Vagina (tissue), 2 donors: ENCODE measurements at places on chromosomes 1 and 21. TPM values are rescaled to one million over a fixed set of nuclear protein-coding genes. Genes with fewer than 3 reads are reported as not detected.

DNA sequence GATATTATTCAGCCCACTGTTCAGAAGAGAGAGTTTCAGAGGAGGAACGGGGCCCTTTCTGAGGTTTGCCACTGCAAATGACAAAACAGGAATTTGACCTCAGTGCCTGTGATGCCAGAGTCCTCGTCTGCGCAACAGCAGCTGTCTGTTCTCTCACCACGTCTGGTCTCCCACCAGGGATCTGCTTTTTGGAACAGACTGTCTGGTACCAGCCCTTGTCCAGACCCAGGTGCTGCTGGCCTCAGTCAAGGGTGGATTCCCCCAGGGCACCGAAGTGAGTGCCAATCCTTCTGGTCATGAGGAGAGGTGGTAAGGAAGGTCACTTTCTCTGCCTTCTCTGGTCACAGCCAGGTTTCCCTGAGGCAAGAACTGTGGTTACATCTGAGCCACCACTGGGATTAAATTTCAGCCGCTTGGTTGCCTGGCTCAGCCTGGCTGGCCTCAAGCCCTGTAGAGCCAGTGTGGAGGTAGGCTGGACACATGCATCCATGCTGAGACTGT, 2.3 kb upstream of the BCAN start:
- no peak for DNase-seq

GRCh38 chr1:240962086-240962485, 350.1 kb upstream of the GREM2 start:
- no peak for DNase-seq

DNA sequence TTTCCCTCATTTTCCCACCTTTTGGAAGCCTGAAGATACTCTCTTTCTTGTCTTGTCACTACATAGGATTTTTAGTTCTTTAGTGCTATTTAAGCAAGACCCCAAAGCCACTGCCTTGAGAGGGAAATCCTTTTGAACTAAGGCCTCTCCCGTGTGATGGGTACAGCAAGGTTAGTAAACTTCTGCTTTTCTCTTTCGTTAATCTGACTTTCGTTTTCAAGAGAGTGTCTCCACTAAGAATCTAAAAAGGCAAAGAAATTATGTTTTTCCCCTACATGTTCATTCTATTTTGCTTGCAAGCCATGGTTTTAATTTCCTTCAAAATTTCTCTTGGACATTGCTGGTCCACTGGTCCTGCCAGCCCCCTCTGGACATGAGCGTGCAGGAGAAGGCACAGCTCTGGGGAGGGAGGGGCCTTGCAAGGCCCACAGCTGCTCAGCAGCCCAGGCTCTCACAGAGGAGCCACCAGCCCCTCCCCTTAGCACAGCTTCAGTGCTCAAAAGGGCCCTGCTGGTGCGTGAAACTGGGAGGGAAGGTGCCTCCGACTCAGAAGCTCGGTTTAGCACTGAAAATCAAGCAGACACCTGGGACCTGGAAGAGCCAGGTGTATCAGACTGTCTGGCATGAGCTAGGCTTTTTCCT, 210.9 kb upstream of the GALNT2 start:
- no peak for DNase-seq

- no peak for DNase-seq
These were observed 26.9 kb upstream of the TCEA3 start for GRCh38 chr1:23451441-23451840.

GRCh38 chr1:7401814-7402547, 369.1 kb upstream of the VAMP3 start:
- peak; percentile 64 for DNase-seq

DNA sequence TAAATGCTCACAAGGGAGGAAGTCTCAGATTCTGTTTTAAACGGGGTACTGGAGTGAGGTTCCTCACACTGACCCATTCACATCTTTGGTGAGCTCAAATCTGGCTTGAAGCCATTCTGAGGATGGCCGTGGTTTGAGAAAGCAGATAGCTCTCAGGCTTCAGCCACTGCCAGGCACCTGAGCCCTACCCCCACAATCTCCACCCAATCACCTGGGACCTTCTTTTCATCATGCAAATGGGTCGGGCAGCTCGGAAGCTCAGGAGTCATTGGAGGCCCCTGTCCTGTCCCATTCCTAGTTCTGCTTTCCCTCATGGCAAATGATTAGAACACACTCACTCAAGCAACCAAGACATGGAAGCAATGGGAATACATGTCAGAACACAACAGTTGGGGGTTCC, 141.4 kb upstream of the ETS2 start:
- DNase-seq, result no peak

DNA sequence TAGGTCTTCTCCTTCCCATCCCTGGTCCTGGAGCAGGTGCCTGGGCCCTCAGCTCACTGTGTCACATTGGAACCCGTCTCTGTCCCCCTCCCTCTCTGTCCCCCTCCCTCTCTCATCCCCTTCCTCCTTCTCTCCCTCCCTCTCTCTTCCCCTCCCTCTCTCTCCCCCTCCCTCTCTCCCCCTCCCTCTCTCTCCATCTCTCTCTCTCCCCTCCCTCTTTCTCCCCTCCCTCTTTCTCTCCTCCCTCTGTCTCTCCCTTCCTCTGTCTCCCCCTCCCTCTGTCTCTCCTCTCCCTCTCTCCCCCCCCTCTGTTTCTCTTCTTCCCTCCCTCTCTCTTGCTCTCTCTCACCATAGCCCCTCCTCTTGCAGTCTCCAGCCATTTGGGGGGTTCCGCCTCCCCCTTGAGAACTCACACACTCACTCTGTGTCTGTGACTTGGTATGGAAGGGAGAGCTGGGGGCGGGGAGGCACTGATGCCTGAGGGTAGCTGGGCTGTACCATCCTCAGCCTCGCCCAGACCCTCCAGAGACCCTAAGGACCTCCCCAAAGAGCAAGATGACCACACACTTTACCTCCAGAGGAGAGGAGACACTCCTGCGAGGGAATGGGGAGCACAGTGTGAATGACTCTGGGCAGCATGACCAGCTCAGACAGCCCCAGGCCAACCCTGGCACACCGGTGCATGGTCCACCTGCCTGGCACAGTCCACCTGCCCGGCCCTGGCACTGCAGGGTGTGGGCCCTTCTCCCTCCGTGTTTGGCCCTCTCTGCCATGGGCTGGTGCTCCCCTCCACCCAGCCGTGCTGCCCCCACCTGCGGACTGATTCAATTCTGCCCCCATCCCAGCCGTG, 102.8 kb upstream of the ARHGEF16 start:
- no peak for DNase-seq

GRCh38 chr1:232873931-232874330, 68.7 kb downstream of the MAP10 start:
- DNase-seq, result no peak

GRCh38 chr1:171801487-171801891, 20.0 kb downstream of the METTL13 start:
- no peak for DNase-seq

The OR2T6 gene
- not detected for total RNA-seq

GRCh38 chr1:147794570-147794969, 34.2 kb upstream of the GJA5 start:
- no peak for DNase-seq

DNA sequence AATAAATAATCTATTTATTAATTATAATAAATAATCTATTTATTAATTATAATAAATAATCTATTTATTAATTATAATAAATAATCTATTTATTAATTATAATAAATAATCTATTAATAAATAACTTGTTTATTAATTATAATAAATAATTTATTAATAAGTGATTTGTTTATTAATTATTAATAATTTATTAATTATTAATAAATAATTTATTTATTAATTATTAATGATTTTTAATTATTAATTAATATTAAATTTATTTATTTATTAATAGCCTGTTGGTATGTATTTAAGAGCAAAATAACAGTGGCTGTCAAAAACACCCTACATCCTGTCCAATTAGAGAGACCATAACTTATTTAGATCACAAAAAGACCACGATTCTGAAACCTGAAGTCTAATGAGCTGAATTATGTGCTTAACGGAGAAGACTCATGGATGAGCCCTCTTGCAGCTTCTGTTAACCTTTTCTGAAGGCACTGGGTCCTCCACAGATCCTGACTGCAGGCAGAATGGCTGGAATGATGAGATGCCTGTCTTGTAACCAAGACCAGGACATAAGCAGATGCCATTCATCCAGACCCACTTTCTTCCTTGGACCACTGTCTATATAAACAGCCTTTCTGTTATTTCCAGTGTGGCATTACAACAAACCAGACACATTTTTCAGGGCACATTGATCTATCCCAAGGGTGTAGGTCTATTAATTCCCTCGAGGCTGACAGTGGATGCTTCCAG, 134.2 kb downstream of the SETD4 start:
- no peak for DNase-seq

DNA sequence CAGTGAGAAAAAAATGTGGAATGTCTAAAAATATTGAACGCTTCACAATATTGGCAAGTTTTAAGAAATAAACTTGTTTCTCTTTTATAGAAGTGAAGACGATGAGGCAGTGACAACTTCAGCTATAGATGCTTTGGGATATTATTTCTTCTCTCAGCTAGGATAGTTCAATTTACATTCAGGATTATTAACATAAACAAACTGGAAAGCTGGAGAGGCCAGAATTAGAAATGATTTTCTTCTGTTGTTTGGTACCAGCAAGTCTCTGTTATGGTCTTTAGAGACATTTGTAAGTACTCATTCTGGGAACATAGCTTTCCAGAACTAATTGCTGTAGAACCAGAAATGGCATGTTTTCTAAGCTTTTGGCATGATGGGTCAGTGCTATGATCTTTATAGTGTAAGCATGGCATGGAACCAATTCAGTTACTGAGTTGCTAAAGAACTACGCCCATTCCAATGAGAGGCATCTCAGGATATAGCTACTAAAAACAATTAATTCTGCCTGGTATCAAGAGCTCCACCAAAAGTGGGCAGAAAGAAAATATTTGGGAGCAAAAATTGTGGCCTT, 599.5 kb upstream of the B3GALT2 start:
- no peak for DNase-seq

DNA sequence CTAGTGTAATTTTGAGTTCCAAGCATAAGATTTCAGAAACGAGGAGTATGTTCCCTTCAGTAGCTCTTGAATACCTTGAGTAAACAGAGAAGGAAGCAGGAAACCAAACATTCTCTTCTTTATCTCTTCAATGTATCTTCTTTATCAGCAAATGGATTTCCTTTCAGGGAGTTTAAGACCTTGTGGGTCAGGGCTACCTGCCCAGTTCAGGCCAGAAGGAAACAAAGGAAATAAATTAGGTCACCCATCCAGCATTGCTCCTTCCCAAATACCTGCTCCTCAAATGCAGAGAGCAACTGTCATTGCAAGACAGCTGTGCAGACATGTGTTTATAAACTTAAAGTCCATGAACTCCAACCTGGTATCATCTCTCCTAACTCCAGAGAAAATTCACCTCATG, 130.1 kb upstream of the SOD1 start:
- no peak for DNase-seq

DNA sequence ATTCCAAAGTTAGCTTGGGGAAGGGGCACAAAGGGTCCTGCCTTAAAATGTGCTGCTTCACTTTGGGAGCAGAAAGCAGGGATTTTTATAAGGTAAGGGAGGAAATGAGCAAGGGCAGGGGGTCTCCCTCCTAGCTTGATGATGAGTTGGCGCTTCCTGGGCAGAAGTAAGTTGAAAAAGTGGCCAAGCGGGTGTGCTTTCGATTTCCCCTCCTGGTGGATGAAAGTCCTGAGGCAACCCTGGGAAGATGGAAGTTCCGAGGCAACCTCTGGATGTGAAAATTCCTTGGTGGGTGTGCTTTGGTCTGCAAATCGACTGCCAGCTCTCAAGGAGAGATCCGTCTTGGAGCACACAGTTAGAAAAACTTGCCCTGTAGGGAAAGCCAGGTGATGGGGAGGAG, 41.7 kb upstream of the CD2 start:
- DNase-seq, result no peak

- no peak for DNase-seq
These were observed 4.2 kb downstream of the COX20 start for GRCh38 chr1:244839656-244840055.

The PUM1 gene
- total RNA-seq, result 88.6 TPM

DNA sequence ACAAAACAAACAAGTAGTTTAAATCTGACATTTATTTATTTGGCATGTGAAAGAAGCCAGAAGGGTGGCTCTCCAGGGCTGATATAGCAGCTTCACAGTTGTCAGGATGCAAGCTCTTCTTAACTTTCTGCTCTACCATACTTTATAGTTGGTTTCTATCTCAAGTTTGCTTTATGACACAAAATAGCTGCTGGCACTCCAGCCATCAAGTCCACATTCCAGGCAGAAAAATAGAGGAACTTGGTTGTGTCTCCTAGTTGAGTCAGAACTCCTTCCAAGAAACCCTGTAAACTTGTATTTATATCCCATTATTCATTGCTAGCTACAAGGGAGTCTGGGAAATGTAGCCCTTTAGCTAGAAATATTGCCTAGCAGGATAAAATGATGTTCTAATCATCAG, 24.0 kb upstream of the STUM start:
- no peak for DNase-seq

DNA sequence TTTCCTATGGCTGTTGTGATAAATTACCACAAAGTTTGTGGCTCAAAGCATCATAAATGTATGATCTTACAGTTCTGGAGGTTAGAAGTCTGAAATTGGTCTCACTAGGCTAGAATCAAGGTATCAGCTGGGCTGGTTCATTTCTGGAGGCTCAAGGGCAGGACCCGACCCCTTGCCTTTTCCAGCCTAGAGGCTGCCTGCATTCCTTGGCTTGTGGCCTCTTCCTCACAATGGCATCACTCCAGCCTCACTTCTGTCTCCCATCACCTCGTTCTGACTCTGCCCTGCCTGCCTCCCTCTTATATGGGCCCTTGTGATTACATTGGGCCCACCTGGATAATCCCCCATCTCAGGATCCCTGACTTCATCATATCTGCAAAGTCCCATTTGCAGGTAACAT, 8.0 kb downstream of the COQ8A start:
- DNase-seq, result no peak

The NKAIN1 gene
- total RNA-seq, result not detected

- DNase-seq, result no peak
These were observed 7.0 kb downstream of the KCNA3 start for GRCh38 chr1:110667776-110668175.

The ANKRD34A gene
- total RNA-seq, result 1.7 TPM

- no peak for DNase-seq
These were observed 69.3 kb downstream of the RPS6KC1 start for GRCh38 chr1:213120386-213120785.
